ENCODE measurements at places on chromosomes 3 and 15.

GRCh38 chr3:6066397-6066796 is 794.5 kb upstream of the GRM7 start:
- DNase-seq: no peak

GRCh38 chr3:192229866-192230265 is 497.5 kb downstream of the FGF12 start:
- peak; percentile 89 for DNase-seq

GRCh38 chr3:52147804-52148203 is 6.4 kb downstream of the POC1A start:
- DNase-seq: no peak

DNA sequence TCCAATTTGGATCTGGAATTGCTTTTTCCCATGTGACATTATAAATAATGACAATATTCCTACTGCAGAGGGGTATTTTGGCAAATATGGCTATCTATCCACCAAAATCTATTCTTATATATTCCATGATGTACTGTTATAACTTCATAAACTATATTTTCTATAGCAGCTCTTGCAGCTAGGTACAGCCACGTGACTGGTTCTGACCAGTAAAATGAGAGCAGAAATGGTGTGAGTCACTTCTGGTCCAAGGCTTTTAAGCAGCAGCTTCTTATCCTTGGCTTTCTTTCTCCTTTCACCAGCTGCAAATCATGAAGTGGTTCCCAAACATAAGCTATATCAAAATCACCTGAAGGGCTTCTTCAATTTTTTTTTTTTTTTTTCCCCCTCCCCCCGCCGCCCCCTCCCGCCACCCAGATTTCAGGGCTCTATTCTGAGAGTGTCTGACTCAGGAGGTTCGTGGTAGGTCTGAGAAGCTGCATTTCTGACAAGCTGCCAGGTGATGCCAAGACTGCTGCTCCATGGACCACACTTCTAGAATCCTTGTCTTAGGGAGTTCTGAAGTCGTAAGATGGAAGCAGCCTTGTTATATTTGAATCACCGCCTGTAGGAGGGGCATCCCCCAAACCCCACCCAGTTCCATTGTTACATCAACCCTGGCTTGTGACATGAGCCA is 357.5 kb downstream of the CHST2 start:
- DNase-seq: no peak

DNA sequence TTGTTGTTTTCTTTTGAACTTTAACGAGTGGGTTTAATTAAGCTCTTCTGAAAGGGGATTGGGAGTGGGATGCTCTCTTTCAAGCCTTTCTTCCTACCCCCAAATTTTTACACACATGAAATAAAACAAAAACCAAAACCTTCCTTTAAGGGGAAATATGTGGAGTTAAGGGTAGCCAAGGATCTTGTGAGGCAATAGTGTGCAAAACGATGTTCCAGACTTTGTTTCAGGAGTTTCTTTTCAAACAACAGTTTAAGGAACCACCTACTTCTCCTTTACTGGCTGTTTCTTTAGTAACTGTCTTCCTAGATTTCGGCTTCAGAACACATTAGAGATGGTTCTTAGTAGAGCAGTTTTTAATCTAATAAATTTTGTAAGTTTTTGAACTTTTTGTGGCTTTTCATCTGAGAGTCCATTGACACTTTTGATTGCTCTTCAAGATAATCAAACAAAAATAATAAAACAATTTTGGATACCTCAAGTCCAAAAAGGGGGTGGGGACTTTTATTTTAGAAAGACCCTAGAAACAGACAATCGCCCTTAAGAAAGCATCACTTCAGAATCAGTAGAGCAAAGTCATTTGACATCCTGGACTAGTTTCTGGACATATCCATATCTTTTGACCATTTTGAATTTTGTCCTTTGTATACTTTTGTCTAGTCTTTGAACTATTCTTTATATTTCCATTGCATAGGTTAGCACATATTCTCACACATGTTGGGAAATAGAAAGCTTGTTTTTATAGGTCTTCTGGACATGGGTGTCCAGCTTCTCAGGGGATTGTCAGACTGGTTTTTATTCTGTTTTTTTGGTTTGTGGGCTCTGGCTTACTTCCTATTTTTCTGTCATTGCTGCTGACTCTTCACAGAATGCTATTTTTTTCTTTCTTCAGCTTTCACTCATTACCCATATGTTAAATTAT is 6.0 kb downstream of the DIPK2A start:
- no peak for DNase-seq

DNA sequence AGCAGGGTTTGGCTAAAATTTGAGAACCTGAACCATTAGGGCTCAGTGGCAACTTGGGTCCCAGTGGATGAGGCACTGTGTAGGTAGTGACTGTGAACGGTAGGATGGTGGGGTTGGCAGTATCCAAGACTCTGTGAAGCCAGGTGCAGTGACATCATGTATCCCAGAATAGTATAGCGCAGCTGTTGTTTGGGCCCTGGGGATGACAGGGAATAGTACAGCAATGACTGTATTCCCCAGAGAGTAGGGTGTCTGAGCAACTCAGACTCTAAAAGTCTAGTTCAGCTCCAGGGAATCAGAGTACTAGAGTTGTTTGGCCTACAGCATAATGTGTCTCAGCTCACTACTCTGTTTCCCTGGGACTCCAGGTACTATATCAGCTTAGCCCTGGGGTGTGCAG is 20.7 kb upstream of the PPP2R3A start:
- no peak for DNase-seq

- no peak for DNase-seq
These were observed 153.8 kb upstream of the SLCO3A1 start for GRCh38 chr15:91699741-91700140.

GRCh38 chr3:155778462-155778861 is 27.6 kb downstream of the C3orf33 start:
- no peak for DNase-seq

GRCh38 chr15:52392008-52392687 is 96.5 kb upstream of the MYO5C start:
- DNase-seq: peak; percentile 46

DNA sequence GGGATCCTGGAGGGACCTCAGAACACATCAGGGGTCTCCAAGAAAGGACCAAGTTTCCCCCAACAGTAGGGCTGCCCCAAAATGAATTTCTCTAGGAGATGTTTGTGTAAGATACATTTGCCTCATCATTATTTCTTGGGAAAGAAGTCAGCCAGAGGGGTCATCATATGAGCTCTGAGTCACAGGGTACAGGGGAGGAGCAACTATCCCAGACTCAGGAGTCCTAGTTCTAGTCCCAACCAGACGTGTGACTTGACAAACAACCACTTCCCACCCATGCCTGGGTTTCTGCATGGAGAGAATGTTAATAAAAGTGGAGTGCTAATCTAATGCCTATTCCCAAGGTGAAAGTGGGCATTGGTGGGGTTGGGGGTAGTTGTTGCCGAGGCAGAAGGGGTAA is 144.1 kb downstream of the ALDH1A2 start:
- no peak for DNase-seq

DNA sequence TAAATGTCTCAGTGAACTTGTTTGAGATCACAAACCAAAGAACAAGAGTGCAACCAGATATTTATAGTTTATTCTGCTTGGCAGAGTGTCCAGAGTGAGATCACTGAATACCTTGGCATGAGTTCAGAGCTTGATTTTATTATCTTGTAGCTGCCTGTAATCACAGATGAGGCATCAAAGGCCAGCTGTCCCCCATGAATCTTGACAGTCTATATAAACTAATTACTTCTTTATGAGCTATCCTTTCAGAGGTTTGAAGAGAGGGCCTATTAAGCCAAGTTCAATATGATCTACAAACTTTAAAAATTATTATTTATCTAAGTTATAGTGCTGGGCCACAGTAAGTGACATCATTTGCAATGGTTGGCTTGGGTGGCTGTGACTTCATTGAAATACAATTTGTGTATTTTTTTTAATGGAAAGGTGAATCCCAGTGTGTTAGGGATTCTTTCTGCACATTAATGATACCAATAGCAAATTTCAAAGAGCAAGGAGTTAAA is 251.5 kb downstream of the CLSTN2 start:
- no peak for DNase-seq
